ENCODE measurements at places on chromosomes 2 and 18.

DNA sequence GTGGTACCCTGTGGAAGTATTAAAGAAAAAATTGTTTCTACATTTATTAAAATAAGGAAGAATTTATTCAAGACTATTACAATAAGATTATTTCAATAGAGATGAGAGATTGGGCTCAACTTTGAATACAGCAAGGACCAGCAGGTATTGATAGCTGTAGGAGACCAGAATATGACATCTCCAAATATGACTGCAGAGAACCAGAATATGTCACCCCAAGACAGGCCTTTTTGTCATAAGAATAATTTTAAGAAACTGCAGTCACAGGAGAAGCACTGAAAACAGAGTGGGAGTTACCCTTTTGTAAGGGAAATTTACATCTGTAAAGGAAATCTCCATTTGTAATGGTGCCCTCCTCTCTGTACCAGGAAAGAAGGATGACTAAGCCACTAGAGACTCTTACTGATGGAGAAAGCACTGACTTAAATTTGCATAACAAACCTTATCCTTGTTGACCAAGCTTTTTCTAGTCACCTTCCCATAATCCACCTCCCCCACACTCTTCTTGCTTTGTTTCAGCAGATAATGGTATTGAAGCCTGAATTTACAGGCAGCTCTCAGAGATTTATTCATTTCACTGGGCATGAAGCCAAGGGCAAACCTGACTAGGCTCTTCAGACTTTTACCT lies 145.1 kb upstream of the RMP24 start:
- peak; percentile 53 for DNase-seq

GRCh38 chr2:170276925-170277629 lies 99.1 kb downstream of the MYO3B start:
- no peak for DNase-seq

- DNase-seq = no peak
These were observed 795 bp upstream of the CAPN10 start for GRCh38 chr2:240585681-240586197.

DNA sequence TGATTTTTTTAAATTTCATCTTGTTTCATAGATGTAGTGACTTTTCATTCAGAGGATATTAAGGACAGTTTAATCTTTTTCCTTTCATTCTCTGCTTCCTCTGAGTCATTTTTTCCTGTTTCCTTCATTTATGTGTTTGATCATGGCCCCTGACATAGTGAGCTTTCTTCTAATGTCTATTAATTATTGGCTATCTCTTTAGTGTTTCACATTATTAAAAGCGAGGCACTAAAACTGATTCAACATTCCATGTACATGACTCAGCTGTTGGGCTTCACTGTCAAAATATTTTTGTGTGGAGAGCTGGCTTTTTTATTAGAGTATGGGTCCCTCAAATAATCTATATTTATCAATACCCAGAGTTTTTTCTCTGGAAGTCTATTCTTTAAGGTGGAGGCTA lies 125.8 kb downstream of the THSD7B start:
- DNase-seq = no peak

DNA sequence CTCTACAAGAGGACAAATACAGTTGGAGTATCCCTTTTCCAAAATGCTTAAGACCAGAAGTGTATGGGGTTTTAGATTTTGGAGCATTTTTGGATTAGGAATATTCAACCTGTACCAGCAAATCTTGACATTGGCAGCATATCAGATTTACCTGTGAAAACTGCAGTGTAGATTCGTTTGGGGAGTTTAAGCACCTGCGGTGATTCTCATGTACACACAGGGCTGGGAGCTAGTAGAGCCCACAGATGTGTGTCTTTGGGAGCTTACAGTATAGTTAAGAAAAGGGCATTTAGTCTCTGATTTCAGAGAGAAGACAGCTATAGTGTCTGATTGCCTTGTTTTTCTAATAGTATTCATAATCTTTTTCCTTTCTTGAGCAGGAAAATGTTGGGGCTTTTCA lies 30.1 kb downstream of the PTCD3 start:
- no peak for DNase-seq

- DNase-seq = no peak
These were observed 190.1 kb downstream of the MGAT5 start for GRCh38 chr2:134443814-134444480.

DNA sequence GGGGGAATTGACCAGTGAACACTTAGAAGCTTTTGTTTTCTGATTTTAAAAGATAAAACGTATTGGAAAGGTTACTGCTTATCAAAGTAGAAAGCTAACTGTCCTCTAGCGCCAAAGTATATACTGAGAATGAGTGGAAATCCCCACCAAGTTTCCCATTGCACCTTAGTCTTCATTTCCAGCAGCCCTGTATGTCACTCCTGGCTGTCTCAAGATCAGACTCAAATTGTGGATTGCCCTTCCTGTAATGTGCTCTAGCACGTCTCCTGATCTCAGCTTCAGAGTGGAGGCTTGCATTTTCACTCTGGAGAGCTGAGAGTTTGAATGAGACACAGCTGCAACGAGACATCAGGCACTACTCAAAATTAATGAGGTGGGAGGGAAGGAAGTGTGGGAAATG lies 26.6 kb downstream of the MFF start:
- no peak for DNase-seq

GRCh38 chr2:57296795-57297517 lies 749.6 kb upstream of the VRK2 start:
- DNase-seq = no peak

DNA sequence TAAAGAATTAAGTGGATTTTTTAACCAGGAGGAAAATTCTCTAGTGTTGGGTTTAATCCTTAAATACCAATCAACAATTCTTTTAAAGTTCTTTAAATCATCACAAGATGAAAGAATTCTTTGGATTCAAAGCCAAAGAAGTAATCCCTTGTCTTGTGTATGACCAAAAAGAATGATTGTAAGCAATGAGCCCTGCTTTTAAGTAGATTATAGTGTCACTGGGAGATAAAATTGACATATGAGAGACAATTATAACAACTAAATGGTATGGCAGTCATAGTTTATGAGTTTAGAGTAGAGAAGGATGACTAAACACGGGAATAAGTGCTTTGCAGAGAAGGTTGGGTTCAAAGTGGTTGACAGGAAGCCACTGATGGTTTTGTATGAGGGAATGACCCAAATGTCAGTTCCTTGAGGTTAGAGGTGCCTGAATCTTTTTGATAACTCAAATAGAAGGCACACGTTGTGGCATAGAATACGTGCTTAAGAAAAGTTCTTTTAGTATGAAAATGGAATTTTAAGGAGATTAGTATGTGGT lies 199.6 kb upstream of the TCF4 start:
- DNase-seq = no peak

GRCh38 chr2:23850564-23851256 lies 76.2 kb downstream of the ATAD2B start:
- no peak for DNase-seq

- no peak for DNase-seq
These were observed 430.0 kb downstream of the ZNF516 start for GRCh38 chr18:76064998-76065397.

DNA sequence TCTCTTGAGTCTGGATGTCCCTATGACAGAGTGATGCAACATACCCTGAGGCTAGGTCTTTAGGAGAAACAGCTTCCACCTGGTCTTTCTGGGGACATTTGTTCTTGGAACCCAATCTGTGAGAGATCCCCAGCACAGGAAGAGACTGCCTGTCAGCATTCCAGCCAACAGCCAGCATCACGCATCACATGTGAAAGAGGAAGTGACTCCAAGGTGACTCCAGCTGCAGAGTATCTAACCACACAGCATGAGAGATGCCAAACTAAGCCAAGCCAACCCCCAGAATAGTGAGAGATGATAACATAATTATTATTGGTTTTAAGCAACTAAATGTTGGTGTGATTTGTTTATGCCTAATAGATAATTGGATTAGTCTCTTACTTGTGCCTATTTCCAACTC lies 35.7 kb downstream of the C18orf63 start:
- DNase-seq = no peak

DNA sequence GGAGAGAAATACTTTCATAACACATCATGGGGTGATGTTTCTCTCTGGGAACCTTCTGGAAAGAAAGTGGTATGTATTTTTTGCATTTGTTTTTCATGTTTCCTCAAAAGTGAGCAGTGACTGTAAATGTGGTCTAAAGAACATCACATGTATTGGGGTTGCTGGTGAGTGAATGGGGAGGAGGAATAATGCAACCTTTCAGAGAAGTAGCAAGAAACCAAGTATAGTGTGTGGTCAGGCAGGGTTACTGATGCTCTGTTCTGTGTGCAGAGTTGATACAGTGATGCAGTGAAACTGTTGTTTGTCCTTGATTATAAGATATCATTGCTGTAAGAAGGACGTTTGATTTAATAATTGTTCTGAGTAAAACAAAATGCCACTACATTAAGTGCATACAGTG lies 24.1 kb downstream of the ADNP2 start:
- no peak for DNase-seq

DNA sequence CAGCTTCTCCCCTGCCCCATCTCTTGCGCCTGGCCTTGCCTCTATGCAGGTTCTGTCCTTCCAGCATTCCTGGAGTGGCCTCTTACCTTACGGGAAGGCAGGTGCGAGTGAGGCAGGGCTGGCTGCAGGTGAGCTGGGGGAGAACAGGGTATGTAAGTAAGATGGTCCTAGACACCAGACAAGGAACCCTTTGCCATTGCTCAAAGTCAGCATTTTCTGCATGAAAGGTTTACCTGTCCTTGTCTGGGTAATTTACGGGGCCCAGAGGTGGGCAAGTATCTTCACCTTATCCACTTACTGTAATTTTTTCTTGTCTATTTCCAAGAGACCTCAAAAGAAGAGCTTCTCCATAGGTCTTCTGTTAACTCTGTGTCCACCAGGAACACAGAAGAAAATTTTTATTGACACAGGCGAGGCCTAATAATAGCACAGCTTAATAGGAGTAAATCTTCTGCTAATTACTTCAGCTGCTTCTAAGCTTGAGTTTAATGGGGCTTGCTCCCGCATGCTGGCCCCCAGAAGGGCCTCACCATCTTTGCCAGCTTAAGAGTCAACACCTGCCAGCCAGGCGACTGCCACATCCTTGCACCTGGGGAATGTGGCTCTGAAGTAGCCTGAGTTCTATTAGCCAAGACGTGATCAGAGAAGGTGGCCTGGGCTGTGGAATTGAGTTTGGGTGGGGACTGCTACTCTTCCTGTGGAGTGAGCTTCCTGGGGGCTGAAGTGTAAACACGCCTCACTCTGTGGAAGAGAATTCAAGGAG lies 27.1 kb downstream of the PCARE start:
- DNase-seq = no peak

- DNase-seq = no peak
These were observed 1935.1 kb upstream of the PIK3C3 start for GRCh38 chr18:40019797-40020392.

DNA sequence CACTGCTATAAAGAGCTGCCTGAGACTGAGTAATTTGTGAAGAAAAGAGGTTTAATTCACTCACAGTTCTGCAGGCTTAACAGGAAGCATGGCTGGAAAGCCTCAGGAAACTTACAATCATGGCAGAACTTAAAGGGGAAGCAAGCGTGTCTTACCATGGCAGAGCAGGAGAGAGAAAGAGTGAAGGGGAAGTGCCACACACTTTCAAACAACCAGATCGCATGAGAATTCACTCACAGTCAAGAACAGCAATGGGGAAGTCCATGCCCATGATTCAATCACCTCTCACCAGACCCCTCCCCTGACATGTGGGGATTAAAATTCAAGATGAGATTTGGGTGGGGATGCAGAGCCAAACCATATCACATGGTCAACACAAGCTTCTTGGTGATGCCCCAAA lies 34.7 kb upstream of the CDK5R2 start:
- no peak for DNase-seq

GRCh38 chr2:172449911-172450550 lies 22.6 kb downstream of the ITGA6 start:
- DNase-seq = no peak

DNA sequence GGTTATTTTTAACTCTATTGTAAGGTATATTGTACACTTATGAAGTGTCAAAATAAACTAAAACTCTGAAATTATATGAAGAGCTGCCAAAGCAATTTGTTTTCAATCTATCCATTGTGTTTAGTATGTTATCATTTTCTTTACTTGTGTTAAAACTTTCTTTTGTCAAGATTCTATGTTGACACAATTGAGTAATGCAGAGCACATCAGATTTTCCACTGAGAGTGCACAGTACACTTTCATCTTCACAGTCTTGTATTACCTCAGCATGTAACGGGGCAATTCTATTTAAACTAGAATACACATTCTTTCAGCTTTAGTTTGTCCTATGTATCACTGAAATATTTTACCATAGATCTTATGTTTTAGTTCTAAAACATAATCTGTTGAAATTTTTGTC lies 304.4 kb upstream of the ZC3H15 start:
- no peak for DNase-seq

DNA sequence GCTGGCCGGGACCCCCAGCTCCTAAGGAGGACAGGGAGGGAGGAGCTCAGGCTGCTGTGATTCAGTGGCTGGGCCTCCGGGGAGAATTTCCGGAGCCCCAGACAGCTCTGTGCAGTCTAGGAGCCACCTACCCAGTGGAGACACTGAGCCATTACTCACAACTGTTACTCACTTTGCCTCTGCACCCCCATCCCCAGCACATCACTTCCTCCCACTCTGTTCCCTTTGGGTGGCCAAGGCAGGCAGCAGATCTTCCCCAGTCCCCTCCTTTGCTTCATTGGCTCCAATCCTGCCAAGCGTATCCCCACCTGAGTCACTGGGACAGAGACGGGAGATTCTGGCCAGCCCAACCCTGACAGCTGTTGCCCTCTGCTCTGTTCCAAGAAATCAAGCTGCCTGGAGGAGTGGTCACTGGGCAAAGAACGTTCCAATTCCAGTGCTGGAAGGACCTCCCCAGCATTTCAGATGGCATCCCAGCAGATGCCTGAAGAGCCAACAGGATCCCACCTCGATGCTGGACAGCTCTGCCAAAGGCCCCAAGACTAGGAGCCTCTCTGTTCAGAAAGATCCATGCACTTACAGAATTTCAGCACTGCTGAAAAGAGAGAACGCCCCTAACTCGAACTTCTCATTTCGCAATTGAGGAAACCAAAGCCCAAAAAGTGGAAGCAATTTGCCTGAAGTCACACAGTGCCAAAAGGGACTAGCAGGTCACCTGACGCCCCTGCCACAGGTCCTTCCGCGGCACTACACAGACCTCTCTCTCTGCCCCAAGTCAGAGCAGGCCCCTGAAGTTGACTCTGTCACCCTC lies 68.3 kb downstream of the TNS1 start:
- DNase-seq = no peak

- DNase-seq = no peak
These were observed 8.2 kb downstream of the FBXO15 start for GRCh38 chr18:74139411-74139810.

- DNase-seq = no peak
These were observed 573.4 kb downstream of the TSN start for GRCh38 chr2:122328816-122329215.

GRCh38 chr2:1649103-1650084 lies 94.9 kb downstream of the PXDN start:
- no peak for DNase-seq

- peak; percentile 86 for DNase-seq
These were observed 42.1 kb downstream of the BMP10 start for GRCh38 chr2:68828887-68829708.

GRCh38 chr2:134177351-134177931 lies 76.4 kb upstream of the MGAT5 start:
- no peak for DNase-seq

- DNase-seq = no peak
These were observed 37.8 kb upstream of the FZD5 start for GRCh38 chr2:207807516-207807915.

Data from NCI-H2029 treated with DMSO at 0.1 percent for 48 hours (cell line).